ENCODE measurements at places on chromosomes 2 and 18. TPM values are rescaled to one million over a fixed set of nuclear protein-coding genes. Genes with fewer than 3 reads are reported as not detected.

The HADHA gene
- 144 TPM for total RNA-seq

The GNAL gene
- 0.41 TPM for total RNA-seq

The PID1 gene
- total RNA-seq, result 0.68 TPM

The VWA3B gene
- total RNA-seq, result not detected

The UXS1 gene
- 133 TPM for total RNA-seq

The TBC1D8 gene
- total RNA-seq, result 52.3 TPM

The PRADC1 gene
- 12.1 TPM for total RNA-seq

The SLC23A3 gene
- 1.3 TPM for total RNA-seq

The TSPYL6 gene
- total RNA-seq, result 0.06 TPM

Measured in glomerular endothelial cell (primary cell).